ENCODE measurements at places on chromosomes 12 and 14.
A peak's percentile ranks its signal among the peaks of the same experiment; 100 is the strongest.

GRCh38 chr12:77728018-77728417 lies 102.7 kb upstream of the NAV3 start:
- DNase-seq = no peak

- no peak for DNase-seq
These were observed 198.3 kb upstream of the CPNE8 start for GRCh38 chr12:39103552-39104165.

DNA sequence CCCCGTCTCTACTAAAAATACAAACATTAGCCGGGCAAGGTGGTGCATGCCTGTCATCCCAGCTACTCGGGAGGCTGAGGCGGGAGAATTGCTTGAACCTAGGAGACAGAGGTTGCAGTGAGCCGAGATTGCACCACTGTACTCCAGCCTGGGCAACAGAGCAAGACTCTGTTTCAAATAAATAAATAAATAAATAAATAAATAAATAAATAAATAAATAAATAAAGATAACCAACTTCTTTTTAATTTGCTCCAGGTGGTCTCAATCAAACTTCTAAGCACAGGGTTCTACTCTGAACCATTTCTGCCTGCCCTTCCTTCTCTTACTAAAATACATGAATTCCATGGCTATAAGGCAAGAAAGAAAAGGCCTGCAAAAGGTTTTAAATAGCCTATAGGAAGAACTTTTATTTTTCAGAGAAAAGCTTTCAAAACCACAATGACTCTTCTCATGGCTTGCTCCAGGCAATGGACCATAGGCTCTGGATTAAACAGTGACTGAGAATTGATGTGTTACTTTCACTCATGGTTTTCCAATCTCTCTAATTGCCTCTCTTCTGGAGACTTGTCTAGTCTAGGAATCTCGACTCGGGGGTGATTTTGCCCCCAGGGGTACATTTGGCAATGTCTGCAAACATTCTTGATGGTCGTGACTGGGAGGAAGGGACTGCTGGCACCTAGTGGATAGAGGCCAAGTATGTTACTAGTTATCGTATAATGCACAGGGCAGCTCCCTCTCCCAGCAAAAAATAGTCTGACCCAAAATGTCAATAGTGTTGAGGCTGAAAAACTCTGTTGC lies 14.4 kb downstream of the IGF1 start:
- no peak for DNase-seq

DNA sequence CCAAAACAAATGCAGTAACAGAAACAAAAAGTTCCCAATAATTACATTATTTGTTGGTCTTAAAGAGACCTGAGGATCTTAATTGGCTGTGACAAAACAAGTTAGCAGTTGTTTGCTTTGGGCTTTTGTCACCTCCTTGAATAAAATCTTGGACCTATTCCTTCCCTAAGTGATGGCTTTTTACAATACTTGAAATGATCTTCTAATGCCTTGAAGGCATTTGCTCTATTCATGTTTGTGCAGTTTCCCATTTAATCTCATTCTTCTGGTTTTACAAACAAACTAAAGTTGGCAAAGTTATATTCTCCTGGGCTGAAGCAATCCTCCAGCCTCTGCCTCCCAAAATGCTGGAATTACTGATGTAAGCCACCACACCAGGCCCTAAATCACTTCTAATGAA lies 98.8 kb downstream of the OSBPL8 start:
- DNase-seq = no peak

- no peak for DNase-seq
These were observed 12.2 kb downstream of the FBXL14 start for GRCh38 chr12:1581973-1582708.

GRCh38 chr14:24875203-24875838 lies 174.6 kb downstream of the STXBP6 start:
- DNase-seq = no peak

DNA sequence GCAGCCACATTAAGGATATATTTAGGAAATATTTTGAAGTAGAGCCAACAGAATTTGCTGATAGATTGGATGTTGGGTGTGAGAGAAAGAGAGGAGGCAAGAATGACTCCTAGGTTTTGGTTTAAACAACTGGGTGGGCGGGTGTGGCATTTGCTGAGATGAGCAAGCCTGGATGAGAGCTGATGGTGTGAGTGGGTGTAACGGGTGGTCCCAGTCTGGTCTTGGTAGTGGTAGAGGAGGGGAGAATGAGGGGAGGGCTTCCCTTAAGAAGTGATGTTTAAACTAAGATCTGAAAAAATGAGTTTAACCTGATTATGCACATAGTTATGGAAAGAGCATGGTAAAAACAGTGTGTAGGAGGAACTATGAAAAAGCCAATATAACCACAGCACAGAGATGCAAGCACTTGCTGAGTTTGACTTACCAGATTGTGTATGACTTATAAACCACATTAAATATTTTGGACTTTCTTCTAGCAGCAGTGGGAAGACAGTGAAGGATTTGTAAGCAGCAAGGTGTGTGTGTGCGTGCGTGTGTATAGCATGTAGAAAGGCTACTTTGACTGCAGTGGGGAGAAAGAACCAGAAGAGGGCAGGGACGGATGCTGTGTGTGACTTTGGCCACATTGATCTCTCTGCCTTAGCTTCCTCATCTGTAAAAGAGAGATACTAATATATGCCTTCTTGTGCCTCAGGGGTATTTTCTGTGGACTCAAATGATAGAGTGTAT lies 139.7 kb downstream of the PRIMA1 start:
- no peak for DNase-seq

DNA sequence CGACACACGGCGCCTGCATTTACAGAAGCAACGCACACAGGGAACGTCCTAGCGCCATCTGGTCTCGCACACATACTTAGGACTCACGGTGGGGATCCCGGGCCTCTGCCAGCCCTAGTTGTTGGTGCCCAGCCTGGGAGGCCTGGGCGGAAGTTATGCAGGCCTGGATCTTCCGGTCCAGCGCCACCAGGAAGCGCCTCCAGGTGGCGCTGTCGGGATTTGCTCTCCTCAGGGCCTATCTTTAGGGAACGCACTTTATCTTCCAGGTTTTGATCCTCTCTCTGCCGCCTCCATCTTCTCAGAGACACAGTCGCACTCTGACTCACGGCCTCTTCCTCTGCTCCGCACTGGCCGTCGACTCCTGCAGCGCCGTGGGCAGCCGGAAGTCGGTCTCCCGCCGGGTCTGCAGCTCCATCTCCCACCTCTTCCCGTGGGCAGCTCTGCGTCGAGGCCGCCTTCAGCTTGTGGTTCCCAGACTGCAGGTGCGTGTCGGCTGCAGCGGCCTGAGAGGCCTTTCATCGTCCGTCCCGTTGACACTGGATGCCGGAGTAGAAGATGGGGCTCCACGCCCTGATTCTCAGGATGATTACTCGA lies 760.4 kb downstream of the TMEM121 start:
- peak; percentile 10 for DNase-seq

- no peak for DNase-seq
These were observed 2.8 kb upstream of the BAZ2A start for GRCh38 chr12:56632701-56633467.

DNA sequence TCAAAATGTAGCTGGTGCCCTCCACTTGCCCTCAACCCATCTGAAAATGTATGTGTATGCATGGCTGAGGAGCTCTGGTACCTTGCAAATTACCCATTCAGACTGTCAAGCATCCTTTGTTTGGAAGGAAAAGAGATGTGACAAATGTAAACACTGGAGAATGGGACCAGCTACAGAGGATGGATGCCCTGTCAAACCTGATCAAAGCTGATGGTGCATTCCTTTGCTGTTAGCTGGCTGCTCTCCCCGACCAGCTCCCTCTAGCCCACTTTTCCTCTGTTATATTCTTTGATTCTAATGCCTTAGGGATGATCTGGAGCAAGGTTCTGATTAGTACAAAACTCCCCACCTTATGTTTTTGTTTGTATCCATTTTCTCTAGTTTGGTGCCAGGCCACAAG lies 310.3 kb downstream of the C12orf75 start:
- no peak for DNase-seq

- no peak for DNase-seq
These were observed 60.3 kb upstream of the GALNT9 start for GRCh38 chr12:132389526-132390286.

DNA sequence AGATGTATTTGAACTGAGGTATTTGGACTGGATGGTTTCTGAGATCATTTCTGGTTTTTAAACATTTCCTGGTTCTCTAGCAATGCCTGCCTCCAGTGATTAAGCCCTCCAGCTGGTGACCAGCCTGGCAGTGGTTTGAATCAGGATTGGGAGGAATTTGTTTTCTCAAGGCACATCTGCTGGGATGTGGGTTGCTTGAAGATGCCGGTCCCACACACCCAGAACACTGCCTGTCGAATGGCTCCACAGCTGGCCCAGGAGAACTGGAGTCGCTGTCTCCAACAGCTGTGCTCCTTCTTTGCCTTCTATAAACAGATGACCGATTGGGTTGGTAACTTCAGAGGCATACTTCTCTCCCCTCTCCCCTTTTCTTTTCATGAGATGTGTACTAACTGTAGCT lies 258.0 kb upstream of the DDHD1 start:
- DNase-seq = no peak

DNA sequence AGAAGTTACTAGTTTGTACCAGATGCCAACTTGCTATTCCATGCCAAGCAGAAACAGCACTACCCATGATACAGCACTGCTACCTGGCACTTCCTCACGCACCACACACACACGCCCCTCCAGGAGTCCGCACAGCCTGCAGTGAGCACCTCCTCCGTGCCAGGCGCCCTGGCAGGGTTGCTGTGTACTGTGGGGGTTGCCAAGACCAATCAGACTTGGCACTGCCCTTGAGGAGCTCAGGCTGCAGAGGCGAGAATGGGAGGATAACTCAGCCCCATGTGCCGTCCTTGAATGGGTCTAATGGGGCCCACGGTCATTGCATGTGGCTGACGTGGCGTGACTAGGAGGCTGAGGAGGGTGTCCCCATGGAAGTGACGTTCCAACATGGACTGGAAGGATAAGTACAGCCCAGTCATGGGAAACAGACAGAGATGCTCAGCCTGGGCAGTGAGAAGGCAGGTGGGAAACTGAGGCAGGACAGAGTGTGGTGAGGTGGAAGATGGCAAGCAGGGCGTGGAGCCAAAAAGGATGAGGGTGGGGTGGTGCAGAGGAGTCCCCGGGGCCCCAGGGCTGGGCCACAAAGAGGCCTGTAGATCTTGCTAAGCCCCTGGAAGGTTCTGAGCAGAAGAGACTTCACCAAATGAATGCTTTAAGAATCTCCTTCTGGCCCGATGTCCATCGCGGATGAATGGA lies 65.3 kb upstream of the C14orf180 start:
- no peak for DNase-seq

DNA sequence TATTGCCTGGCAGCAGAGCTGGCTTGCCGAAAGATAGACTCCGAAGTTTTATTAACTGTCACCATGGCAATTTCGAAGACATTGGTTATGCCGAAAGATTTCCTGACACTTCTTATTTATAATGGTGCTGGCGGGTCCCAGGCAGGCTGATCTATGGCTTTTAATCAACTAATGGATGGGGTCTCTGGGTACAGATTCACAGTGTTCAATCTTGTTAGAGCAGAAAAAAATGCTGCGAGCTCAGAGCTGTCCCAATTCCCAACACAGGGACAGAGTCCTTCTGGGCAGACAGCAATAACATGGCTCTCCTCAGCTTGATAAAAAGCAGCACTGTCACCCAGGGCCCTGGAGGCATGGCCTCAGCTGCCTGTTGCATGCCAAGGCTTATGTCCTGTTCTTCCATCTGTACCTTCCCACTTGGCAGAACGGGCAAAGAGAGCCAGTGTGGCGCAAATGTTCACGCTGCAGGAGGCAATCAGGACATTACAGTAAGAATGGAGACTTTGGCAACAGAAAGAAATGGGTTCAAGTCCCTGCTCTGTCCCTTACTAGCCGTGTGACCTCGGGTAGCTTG lies 228.2 kb upstream of the PWP1 start:
- no peak for DNase-seq

DNA sequence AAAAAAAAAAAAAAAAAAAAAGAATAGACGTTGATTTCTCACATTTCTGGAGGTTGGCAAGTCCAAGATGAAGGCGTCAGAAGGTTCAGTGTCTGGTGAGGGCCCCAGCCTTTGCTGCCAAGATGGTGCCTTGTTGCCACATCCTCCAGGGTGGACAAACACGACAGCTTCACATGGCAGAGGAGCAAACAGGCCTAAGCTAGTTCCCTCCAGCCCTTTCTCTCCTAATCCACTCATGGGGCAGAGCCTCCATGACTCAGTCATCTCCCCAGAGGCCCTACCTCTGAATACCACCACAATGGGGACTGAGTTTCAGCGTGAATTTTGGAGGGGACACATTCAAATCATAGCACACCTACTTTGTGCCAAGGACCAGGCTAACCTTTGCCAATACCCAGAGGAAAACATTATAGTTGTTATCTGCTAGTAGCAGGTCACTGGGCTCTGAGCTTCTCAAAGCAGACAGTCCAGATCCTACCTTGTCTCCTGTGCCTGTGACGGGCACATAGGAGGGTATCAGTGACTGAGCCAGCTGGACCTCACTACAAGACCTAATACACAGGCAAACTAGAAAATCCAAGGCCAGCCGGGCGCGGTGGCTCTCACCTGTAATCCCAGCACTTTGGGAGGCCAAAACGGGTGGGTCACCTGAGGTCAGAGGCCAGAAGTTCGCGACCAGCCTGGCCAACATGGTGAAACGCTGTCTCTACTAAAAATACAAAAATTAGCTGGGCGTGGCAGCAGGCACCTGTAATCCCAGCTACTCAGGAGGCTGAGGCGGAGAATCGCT lies 10.5 kb upstream of the BCL11B start:
- DNase-seq = no peak

DNA sequence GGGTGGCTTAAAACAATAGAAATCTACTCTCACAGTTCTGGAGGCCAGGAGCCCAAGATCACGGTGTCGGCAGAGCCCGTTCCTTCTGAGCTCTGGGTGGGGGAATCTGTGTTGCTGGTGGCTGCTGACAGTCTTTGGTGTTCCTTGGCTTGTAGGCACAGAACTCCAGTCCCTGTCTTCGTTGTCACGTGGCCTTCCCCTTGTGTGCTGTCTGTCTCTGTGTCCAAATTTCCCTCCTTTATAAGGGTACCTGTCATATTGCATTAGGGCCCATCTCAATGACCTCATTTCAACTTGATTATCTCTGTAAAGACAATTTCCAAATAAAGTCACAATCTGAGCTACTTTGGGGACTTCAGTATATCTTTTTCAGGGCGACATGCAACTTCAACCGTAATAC lies 81.6 kb downstream of the CCDC92 start:
- DNase-seq = no peak

GRCh38 chr12:129873111-129873832 lies 30.6 kb downstream of the TMEM132D start:
- no peak for DNase-seq

GRCh38 chr12:5689773-5690172 lies 255.3 kb downstream of the ANO2 start:
- no peak for DNase-seq

DNA sequence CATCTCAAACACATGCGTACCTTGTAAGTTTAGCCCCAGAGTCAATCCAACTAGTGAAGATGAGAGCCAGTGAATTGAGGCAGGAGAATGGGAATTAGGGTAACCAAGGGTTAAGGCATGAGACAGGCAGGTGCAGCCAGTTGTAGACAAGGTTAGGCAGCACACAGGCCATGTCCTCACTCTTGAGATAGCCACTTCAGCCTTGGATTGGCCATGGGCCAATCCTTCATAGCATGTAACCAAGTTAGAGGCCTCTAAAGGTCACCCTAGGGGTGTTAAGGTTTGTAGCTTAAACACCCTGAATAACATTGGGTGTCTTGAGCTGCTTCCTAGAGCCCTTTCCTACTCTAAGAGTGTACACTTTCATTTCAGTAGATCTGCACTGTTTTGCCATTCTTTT lies 208.2 kb upstream of the RBM19 start:
- no peak for DNase-seq

- no peak for DNase-seq
These were observed 53.3 kb upstream of the CERS5 start for GRCh38 chr12:50220363-50220995.
